Frontal cortex (tissue), 4 donors: ENCODE measurements at places on chromosomes 5 and 9. TPM values are rescaled to one million over a fixed set of nuclear protein-coding genes. Genes with fewer than 3 reads are reported as not detected.
A peak's percentile ranks its signal among the peaks of the same experiment; 100 is the strongest.

- DNase-seq: no peak
Observed at GRCh38 chr9:479304-479970, 264.8 kb downstream of the DOCK8 start.

GRCh38 chr5:174381241-174381640 is 335.7 kb downstream of the NSG2 start:
- DNase-seq: no peak

DNA sequence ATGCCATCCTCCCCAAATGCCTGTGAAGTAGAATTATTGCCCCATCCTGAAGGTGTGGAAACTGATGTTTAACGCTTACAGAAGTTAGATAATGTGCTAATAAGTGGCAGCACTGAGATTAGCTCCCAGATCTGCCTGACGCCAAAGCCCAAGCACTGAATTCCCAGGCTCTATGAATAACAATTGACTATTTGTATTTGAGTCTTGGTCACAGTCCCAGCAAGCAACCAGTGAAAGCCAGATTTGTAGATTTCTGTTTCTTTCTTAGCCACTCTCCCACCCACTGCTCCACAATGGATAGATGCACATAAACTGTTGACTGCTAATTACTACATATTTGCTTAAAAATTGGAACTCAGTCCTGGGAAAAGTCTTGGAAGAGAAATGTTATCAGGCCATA is 34.4 kb downstream of the FAM240B start:
- peak; percentile 28 for DNase-seq

- DNase-seq: no peak
Observed at GRCh38 chr9:132562306-132562573, 20.2 kb upstream of the BARHL1 start.

- no peak for DNase-seq
Observed at GRCh38 chr9:135281151-135281550, 193.7 kb downstream of the OLFM1 start.

- DNase-seq: peak; percentile 76
Observed at GRCh38 chr5:134466241-134467069, 54.8 kb upstream of the CDKN2AIPNL start.

- DNase-seq: no peak
Observed at GRCh38 chr9:8315211-8315610, 515.6 kb upstream of the DMAC1 start.

DNA sequence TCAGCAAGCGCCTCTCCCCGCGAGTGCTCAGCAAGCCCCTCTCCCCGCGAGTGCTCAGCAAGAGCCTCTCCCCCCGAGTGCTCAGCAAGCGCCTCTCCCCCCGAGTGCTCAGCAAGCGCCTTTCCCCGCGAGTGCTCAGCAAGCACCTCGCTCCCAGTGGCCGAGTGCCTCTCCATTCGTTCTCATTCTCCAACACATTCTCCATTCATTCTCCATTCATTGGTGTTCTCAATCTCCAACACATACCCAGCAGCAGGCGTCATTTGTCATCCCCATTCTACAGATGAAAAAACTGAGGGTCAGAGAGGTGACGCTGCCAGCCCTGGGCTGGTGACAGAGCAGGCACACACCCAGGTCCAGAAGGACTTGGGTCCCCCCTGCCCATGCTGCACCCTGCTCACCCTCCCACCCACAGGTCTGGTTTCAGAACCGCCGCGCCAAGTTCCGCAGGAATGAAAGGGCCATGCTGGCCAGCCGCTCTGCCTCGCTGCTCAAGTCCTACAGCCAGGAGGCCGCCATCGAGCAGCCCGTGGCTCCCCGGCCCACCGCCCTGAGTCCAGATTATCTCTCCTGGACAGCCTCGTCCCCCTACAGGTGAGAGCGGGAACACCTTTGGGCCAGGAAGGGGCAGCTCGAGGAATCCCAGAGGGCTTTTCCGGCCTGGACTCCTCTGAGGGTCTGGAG is 32.5 kb downstream of the PTGES start:
- no peak for DNase-seq

DNA sequence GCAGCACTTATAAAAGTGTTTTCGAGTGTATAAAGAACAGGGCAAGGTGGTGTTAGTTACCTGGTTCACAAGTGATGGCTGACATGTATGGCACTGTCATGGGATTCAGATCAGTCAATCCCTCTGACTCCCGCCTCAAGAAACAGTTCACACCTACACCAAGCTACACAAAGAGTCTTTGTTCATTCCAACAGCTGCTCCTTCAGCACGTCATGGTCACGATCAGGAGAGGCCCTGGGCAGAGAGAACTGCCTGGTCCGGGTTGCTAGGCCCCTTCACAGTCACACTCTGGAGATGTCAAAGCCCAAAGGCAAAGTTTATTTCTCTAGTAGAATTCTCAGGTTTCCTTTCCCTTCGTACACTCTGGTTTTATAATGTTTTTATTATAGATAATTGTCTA is 426.7 kb downstream of the ZSWIM6 start:
- no peak for DNase-seq

DNA sequence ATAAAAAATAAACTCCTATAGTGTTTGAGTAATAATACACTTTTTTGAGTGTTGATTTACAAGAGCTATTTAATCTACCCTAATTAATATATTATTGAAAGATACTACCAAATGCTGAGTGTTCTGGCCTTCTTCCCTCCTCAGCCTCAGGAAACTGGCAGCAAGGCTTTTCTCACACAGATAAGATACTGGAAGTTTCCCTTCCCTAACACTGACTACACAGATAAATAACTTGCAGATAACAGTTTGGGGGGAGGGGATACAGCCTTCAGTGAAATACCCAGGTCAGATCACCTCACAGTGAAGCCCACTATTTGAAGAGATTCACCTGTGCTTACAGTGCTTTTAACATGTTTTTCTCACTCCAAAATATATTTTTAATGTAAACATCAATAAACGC is 1.6 kb upstream of the NIPSNAP3A start:
- no peak for DNase-seq

- DNase-seq: no peak
Observed at GRCh38 chr5:126680191-126680817, 79.6 kb downstream of the PHAX start.

DNA sequence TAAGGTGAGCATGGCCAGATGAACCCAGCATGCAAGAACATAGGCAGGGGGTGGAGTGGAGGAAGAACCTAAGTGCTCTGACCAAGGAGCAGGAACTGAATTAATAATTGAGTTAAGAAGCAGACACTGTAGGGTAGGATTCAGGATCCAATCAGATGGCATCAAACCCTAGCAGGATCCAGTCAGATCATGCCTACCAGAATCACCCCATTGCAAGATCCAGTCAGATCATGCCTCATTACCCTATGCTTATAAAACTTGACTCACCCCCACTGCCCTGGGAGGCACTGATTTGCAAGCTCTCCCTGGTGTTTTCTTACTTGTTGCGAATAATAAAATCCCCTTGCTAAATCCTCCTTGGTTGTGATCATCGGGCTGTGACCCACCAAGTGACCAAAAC is 19.7 kb downstream of the TUSC1 start:
- no peak for DNase-seq

DNA sequence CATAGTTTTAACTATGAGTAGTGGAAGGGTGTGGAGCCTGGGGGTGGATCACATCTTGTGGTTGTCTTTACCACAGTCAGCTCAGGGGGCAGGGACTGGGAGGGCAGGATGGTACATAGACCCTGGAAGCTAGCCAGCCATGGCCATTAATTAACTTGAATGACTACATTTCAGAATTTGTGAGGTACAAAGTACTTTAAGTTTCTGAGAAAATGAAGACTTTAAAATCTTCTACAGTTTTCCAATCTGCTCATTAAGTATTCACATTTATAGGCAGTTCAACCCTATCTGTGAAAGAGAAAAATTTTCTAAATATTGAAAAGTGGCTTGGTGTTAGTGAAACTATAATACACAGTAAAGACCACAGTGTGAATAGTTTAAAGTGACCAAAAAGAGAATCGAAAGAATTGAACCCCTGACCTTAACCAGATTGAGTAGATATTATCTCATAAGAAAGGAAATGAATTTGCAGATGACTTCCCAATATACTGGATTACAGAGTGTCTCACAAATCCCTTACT is 234.2 kb upstream of the MEF2C start:
- DNase-seq: no peak

GRCh38 chr9:4318326-4318725 is 18.5 kb upstream of the GLIS3 start:
- no peak for DNase-seq

- no peak for DNase-seq
Observed at GRCh38 chr5:136020383-136021015, 8.3 kb upstream of the TGFBI start.

GRCh38 chr5:100904259-100904861 is 1.3 kb upstream of the ST8SIA4 start:
- no peak for DNase-seq

GRCh38 chr5:151173711-151174611 is 16.4 kb upstream of the ANXA6 start:
- no peak for DNase-seq

DNA sequence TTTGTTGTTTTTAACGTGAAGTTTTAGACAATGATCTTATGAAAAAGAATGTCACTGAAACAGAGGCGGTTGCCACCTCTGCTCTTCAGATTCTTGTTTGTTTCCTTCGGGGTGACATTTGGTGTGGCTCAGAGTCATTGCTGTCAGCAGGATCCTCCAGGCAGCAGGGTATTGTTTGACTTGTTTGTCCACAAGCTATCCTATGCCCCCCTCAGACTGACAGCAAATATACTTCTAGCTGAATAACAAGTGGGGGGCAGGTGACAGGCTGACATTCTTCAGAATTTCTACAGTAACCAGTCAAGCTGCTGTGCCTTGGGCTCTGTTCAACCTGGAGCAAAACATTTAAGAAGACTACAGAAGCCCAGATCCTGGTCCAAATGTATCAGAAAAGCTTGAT is 383.3 kb downstream of the YTHDC2 start:
- no peak for DNase-seq

DNA sequence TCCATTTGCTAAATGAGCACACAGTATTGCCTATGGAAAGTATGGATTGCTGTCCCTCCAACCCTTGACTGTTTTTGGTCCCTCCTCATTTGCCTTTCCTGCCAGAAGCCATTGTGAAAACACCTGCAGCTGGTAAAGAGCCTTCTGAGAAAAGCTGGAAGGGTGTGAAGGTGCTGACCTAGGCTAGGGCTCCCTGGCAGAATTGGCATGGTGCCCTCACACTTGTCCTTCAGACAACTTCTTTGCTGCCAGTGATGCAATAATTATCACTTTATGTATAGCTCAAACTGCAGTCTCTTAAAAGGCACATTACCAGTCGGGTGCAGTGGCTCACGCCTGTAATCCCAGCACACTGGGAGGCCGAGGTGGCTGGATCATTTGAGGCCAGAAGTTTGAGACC is 4.2 kb downstream of the TXNDC15 start:
- DNase-seq: no peak

DNA sequence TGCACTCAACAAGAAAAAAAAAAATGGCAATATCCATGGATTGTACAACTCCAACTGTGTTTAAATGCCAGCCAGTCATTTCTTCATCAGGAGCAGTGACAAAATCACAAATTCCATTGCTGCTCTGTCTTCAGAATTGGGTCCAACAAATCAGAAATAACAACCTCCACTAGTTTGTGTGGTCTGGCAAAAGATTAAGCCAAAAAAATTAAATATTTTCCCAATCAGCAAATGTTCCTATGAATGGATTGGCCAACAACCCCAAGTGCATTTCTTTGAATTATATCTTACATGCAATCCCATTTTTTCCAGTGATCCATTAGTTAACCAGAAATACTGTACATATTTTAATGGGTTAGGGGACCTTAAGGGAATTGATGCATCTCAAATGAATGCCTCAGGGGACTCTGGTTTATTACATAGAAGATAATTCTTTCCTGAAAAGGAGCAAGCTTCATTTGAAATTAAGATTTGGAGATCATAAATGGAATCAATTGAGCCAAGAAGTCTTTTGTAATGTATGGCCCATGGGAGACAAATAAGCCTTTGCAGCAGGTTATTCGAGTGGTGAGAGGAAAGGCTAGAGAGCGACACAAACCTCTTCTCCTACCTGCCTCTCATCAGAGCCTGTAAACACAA is 131.8 kb downstream of the TLE1 start:
- DNase-seq: no peak

DNA sequence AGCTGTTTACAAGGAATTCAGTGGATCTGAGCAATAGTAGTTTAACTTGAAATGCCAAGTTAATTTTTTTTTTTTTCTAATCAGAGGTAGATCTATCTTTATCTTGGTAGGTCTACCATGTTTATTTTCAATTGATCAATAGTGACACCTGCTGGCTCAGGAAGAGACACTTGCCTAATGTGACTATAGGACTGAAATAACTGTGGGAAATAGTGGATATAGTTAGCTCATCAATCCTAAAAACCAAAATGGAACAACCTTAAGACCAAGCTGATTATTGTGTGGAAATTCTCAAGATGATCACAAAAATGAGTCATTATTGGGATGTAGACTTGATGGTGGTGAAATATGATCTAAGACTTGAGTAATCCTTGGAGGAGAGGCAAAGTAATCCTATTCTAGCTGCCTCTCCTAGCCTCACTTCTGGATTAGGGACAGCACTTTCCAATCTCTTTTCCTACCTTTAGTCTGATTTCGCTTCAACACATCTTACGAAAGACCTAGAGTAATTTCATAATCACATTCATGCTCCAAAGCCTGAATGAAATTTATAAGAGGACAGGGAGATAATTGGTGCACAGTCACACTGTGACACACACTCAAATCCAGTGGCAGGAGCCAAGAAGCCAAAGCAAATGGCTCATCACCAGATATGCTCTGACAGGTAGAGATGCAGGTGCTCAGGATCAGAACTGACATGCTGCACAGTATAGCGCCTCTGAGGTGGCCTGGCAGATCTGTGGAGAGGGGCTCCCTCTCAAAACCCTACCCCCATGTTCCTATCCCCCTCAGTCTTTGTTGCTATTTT is 156.3 kb downstream of the HMHB1 start:
- DNase-seq: no peak

DNA sequence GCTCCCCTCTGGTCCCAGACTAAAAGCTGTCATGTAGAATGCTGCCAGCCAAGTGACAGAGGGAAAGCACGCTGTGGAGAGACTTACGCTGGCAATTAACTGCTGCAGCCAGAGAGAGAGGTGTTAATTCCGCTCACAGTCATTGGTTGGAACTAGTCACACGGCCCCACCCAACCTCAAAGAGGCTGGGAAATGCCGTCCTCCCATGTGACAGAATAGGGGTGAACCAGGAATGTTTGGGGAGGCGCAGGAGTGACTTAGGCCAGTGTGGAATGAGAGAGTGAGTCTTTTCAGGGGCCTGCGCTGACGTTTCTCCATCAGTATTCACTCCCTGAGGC is 87.6 kb downstream of the AMBP start:
- DNase-seq: no peak

DNA sequence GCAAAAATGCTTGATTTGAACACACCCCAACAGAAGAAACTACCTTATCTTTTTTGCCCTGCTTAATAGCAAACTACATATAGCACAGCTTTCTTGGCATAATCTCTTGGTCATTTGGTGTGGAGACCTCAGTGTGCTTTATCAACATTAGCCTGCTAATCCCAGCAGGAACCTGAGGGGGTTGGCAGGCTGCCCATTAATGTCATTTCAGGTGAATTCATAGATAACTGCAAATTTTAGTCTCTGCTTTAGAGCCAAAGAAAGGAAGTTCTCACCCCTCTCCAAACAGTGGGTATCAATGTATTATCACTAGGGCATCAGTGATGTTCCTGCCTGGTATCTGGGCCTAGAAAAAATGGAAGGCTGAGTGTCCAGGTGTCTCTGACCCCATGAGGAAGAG is 489.0 kb downstream of the NTRK2 start:
- no peak for DNase-seq

GBGT1 gene
- total RNA-seq: 2.0 TPM

PTGER4 gene
- total RNA-seq: 1.6 TPM

ABLIM3 gene
- 10.6 TPM for total RNA-seq

SPATA31E1 gene
- not detected for total RNA-seq

HAPLN1 gene
- 5.7 TPM for total RNA-seq

SVEP1 gene
- total RNA-seq: 8.6 TPM

RASGEF1C gene
- 17.9 TPM for total RNA-seq

MYMK gene
- total RNA-seq: not detected

TGFBI gene
- total RNA-seq: 4.9 TPM

SPAG8 gene
- total RNA-seq: 2.9 TPM
